ENCODE measurements at places on chromosomes 1 and 21. TPM values are rescaled to one million over a fixed set of nuclear protein-coding genes. Genes with fewer than 3 reads are reported as not detected.

The CFHR3 gene
- not detected for total RNA-seq

The SELP gene
- not detected for total RNA-seq

The RNU1-2 gene
- total RNA-seq, result under 0.01 TPM

The ZNF593OS gene
- not detected for total RNA-seq

The WNT4 gene
- not detected for total RNA-seq

The MAST2 gene
- 11.7 TPM for total RNA-seq

The SAMSN1 gene
- total RNA-seq, result 1.0 TPM

The B3GALT2 gene
- 1.8 TPM for total RNA-seq

The USH2A gene
- not detected for total RNA-seq

The PSRC1 gene
- total RNA-seq, result 31.3 TPM

The SPRR2A gene
- total RNA-seq, result not detected

The HPDL gene
- total RNA-seq, result 1.3 TPM

All from epithelial cell of alveolus of lung (primary cell).